Motor neuron (in vitro differentiated cells): ENCODE measurements at places on chromosomes 13 and 19.
A peak's percentile ranks its signal among the peaks of the same experiment; 100 is the strongest.

GRCh38 chr13:57627663-57628062 lies 3.9 kb upstream of the PCDH17 start:
- no peak for ATAC-seq

DNA sequence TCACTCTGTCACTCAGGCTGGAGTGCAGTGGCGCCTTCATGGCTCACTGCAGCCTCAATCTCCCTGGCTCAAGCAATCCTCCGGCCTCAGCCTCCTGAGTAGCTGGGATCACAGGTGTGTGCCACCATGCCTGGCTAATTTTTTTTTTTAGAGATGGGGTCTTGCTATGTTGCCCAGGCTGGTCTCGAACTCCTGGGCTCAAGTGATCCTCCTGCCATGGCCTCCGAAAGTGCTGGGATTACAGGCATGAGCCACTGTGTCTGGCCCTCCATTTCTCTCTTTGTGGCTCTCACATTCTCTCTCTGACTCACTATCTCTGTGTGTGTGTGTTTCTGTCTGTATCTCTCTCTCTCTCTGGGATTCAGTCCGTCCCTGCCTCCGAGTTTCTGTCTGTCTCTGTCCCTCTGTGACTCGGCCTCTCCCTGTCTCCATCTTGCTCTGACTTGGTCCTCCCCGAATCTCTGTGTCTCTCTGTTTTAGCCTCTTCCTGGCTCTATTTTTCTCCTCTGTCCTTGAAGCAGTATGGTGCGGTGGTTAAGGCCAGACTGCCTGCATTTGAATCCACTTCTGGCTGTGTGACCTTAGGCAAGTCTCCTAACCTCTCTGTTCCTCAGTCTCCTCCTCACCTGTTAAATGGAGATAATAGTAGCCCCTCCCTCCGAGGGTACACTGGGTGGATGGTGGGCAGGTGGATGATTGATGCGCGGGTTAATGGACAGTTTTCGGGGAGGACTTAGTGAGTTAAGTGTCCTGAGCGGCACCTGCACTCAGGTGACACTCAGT lies 11.0 kb downstream of the MEIS3 start:
- no peak for ATAC-seq

GRCh38 chr13:100694722-100695508 lies 20.3 kb upstream of the TMTC4 start:
- ATAC-seq: peak; percentile 87

DNA sequence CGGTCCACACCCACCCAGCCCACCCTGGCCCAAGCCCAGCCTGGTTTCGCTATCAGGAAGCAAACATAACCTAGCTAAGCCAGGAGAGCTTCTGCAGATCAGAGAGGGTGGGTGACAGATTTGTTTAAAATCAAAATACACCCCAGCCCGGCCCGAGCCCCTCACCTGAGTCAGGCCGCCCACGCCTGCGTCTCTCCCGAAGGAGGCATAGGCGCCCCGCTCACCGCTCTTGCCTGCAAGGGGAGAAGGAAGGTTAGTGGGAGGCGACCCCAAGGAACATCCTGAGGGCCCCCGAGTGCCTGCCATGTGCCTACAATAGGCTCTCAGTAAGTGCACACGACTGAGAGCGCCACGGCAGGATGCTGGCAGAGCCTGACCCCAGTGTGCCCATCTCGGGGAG lies 21.9 kb upstream of the UQCR11 start:
- ATAC-seq: no peak

DNA sequence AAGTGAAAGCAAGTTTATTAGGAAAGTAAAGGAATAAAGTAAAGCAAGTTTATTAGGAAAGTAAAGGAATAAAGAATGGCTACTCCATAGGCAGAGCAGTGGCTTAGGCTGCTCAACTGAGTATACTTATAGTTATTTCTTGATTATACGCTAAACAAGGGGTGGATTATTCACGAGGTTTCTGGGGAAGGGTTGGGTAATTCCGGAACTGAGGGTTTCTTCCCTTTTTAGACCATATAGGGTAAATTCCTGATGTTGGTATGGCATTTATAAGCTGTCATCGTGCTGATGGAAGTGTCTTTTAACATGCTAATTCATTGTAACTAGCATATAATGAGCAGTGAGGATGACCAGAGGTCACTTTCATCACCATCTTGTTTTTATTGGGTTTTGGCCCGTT lies 194.3 kb downstream of the DLEU7 start:
- ATAC-seq: no peak

DNA sequence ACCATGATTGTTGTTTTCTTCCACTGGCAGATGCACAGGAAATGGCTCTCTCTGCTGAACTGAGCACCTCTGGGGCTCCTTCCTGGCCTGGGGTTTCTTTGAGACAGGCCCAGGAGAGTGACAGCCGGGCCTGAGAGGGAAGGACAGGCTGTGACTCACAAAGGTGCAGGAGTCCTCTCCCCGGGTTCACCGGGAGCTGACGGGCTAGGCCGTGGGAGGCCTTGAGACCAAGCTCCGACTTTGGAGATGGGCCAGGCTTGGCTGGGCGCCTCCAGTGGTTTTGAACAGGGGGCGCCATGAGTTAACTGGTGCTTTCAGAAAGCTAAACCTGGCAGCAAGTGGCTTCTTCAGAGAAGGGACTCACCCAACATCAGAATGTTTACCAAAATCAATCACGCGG lies 143.4 kb downstream of the URI1 start:
- ATAC-seq: no peak

DNA sequence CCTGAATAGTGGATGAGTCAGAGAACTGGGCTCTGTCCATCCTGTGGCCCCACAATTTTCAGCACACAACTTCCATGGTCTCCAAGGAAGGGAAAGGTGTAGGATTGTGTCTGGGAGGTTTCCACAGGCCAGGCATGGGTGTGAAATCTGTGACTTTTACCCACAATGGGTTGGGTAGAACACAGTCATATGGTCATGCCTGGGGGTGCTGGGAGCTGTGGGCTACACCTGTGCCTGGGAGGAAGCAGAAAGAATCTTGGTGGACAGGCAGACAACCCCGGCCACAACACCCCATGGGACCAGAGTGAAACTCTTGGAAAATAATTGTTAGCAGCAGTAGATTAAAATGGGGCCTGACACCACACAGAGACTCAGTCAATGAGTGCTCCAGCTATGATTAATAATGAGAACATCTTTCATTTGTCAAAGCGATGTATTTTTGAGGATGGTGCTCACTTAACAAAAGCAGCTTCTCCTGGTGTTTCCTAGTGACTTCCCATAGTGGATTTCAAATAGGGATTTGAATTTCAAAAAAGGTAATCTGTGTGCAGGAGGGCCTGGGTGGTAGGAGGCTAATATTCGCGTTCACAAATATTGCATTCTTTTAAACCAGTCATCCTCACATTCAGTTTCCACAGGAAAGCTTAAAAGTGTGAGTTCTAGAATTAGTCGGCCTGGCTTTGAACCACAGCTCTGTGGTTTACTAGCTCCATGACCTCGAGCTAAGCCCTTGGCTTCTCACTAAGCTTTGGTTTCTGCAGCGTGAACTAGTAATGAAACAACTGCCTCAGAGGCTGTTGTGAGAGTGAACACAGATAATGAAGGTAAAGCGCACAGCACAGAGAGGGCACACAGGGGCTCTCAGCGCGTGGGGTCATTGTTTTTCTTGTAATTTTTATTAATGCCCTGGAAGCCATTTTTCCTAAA lies 89.3 kb upstream of the UQCRFS1 start:
- ATAC-seq: no peak
